Thyroid gland (tissue), 4 donors: ENCODE measurements at places on chromosomes 5 and 9. TPM values are rescaled to one million over a fixed set of nuclear protein-coding genes. Genes with fewer than 3 reads are reported as not detected.
A peak's percentile ranks its signal among the peaks of the same experiment; 100 is the strongest.

The PRR16 gene
- total RNA-seq = 8.6 TPM

The TNFSF15 gene
- 2.3 TPM for total RNA-seq

The CCL27 gene
- not detected for total RNA-seq

The PGM5 gene
- total RNA-seq = 23.2 TPM

The INSL4 gene
- not detected for total RNA-seq

The CNTNAP3 gene
- total RNA-seq = 11.5 TPM

The NXNL2 gene
- total RNA-seq = not detected

The ZNF367 gene
- 1.7 TPM for total RNA-seq

The FREM1 gene
- 3.4 TPM for total RNA-seq

The SARDH gene
- 6.2 TPM for total RNA-seq

The CBY3 gene
- total RNA-seq = 0.67 TPM

DNA sequence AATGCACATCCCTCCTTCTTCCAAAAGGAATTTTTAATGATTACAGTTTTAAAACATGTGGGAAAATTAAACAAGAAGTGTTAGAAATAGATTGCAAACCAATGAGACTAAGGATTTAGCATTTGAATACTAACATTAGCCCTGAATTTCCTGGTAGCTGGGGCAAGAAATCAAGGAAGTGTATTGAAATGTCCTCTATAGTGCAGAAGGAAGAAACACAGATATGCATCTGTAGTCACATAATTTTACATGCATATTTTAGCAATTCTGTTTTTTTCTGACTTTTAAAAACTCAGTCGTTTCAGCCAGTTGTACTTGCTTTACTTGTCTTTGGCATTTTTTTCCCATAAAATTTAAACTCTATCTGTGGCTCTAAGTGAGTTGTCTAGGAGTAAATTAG lies 45.8 kb downstream of the FRMPD1 start:
- DNase-seq = no peak
- no peak overlapping the region for H3K27ac ChIP-seq
- H3K27me3 ChIP-seq = no peaks in the 10 kb centered on the region
- no peaks in the 10 kb centered on the region for H3K4me1 ChIP-seq
- no peaks in the 10 kb centered on the region for H3K36me3 ChIP-seq

GRCh38 chr9:104868687-104869404 lies 59.1 kb downstream of the ABCA1 start:
- DNase-seq = peak; percentile 86
- peak overlapping the region; percentile 81 for H3K27ac ChIP-seq
- H3K36me3 ChIP-seq = no peaks in the 10 kb centered on the region
- H3K4me1 ChIP-seq = peaks cover 31% of the 10 kb centered on the region
- no peak overlapping the region for H3K4me3 ChIP-seq
- H3K27me3 ChIP-seq = no peaks in the 10 kb centered on the region

DNA sequence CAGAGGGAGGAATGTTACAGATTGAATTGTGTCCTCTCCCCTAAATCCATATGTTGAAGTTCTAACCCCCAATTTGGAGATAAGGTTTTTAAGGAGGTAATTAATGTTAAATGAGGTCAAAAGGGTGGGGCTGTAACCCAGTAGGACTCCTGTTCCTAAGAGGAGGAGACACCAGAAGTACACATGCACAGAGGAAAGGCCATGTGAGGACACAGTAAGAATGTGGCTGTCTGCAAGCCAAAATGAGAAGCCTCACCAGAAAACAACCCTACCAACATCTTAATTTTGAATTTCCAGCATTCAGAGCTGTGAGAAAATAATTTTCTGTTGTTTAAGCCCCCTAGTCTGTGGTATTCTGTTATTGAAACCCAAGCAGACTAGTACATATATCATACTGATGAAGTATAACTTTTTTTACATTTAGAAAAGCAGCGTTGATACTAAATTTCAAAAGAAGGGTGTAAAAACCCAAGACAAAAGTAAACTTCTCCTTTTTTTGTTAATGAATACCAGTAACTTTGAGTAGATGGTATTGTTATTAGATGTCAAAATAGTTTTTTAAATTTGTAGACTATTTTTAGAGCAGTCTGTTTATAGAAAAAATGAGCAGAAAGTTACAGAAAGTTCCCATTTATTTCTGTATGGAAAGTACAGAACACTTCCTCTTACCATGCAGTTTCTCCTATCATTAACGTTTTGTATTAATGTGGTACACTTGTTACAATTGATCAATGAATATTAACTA lies 25.1 kb downstream of the RNF180 start:
- no peak overlapping the region for H3K4me3 ChIP-seq
- H3K27me3 ChIP-seq = no peaks in the 10 kb centered on the region
- no peaks in the 10 kb centered on the region for H3K36me3 ChIP-seq
- H3K4me1 ChIP-seq = peaks cover 17% of the 10 kb centered on the region
- no peak overlapping the region for H3K27ac ChIP-seq

- H3K36me3 ChIP-seq = no peaks in the 10 kb centered on the region
- H3K27me3 ChIP-seq = no peaks in the 10 kb centered on the region
- H3K4me1 ChIP-seq = peaks cover 13% of the 10 kb centered on the region
- no peak overlapping the region for H3K4me3 ChIP-seq
Observed at GRCh38 chr5:145976431-145977155, 40.2 kb downstream of the SH3RF2 start.

DNA sequence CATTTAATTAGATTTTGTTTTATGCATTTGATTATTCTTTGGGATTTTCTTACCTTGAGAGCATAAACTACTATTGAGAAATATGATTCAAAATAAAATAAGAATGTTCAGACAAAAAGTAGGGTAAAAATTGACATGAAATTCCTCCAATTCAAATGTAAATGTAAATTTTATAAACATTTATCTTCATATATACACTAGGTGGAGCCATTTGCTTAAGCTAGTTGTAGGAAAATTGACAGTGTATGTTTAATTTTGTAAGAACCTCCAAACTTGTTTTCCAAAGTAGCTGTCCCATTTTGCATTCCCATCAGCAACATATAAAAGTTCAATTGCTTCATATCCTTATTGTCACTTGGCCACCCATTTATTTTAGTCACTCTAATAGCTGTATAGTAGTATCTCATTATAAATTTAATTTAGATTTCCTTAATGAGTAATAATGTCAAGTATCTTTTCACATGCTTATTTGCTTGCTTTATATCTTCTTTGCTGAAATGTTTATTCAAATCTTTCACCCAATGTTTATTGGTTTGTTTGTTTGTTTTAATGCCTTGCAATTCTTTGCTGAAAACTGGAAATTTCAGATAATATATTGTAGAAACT lies 37.6 kb upstream of the SLCO6A1 start:
- no peaks in the 10 kb centered on the region for H3K4me1 ChIP-seq
- H3K27ac ChIP-seq = no peak overlapping the region
- no peaks in the 10 kb centered on the region for H3K27me3 ChIP-seq
- no peak overlapping the region for H3K4me3 ChIP-seq
- no peaks in the 10 kb centered on the region for H3K36me3 ChIP-seq

- H3K4me3 ChIP-seq = no peak overlapping the region
- no peaks in the 10 kb centered on the region for H3K36me3 ChIP-seq
- no peaks in the 10 kb centered on the region for H3K27me3 ChIP-seq
- no peak for DNase-seq
- H3K27ac ChIP-seq = no peak overlapping the region
Observed at GRCh38 chr5:159552751-159553150, 222.5 kb upstream of the IL12B start.

- no peak overlapping the region for H3K4me3 ChIP-seq
- no peaks in the 10 kb centered on the region for H3K27me3 ChIP-seq
- DNase-seq = no peak
- H3K4me1 ChIP-seq = peaks cover 26% of the 10 kb centered on the region
Observed at GRCh38 chr9:133787754-133788025, 49.5 kb upstream of the SARDH start.

DNA sequence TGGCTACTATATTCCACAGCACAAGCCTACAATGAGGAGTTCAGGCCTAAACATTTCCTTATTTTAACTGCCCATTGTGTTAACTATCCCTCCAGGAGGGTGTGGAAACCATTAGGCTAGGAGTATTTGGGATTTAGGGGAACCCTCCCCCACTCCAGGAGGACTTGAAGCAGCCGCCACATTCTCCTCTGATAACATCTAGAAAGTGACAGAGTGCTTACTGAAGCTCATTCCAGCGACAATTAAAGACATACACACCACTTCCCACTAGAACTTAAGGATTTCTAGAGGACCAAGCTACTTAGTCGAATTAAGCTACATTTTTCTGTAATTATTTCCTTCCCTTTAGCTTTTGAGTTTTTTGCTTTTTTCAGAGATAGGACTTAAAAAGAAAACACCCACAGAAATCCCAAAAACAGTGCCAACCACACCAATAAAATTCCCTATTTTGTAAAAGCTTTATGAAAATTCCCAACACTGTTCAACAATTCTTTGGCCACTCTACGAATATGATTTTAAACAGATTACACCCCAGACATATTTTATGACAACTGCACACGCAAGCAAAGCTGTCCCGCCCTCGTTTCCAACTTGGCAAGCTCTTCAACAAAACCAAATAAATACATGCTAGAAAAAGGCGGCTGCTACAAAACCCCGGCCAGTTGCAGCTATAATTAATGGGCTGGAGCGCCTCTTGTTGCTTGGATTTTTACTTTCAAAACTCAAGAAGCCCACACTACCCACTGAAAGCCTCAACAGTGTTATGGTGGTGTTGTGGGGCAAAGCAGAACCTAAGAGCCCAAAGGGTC lies 4.5 kb downstream of the ROR2 start:
- no peaks in the 10 kb centered on the region for H3K27me3 ChIP-seq
- peak; percentile 76 for DNase-seq
- no peak overlapping the region for H3K27ac ChIP-seq
- no peak overlapping the region for H3K4me3 ChIP-seq
- no peaks in the 10 kb centered on the region for H3K36me3 ChIP-seq
- peaks cover 19% of the 10 kb centered on the region for H3K4me1 ChIP-seq

GRCh38 chr9:109831998-109832658 lies 52.1 kb downstream of the PALM2AKAP2 start:
- no peak overlapping the region for H3K27ac ChIP-seq
- H3K4me3 ChIP-seq = no peak overlapping the region
- H3K27me3 ChIP-seq = no peaks in the 10 kb centered on the region
- H3K4me1 ChIP-seq = peaks cover 3% of the 10 kb centered on the region
- no peak for DNase-seq
- H3K36me3 ChIP-seq = no peaks in the 10 kb centered on the region

- no peak overlapping the region for H3K4me3 ChIP-seq
- no peak for DNase-seq
- H3K27ac ChIP-seq = no peak overlapping the region
- no peaks in the 10 kb centered on the region for H3K27me3 ChIP-seq
Observed at GRCh38 chr9:3180696-3181048, 336.8 kb upstream of the PUM3 start.

- H3K4me3 ChIP-seq = no peak overlapping the region
- H3K27ac ChIP-seq = no peak overlapping the region
- no peaks in the 10 kb centered on the region for H3K36me3 ChIP-seq
Observed at GRCh38 chr5:128380337-128380736, 157.7 kb downstream of the FBN2 start.

DNA sequence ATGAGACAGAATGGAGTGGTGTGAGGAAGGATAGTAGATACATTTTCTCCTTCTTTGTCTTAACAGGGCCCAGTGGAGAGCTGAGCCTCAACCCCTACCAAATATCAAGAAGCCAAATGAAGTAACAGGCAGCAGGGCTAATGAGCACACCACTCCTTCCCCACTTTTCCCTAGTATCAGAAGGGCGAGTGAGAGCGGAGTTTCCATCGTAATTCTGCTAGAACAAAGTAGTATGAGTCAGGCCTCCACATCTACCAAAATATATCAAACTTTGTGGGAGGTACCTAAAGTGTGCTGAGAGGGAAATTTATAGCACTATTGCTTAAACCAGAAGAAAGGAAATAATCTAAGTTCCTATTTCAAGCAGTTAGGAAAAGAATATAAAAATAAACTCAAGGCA lies 769.0 kb upstream of the RGMB start:
- no peaks in the 10 kb centered on the region for H3K36me3 ChIP-seq
- no peak overlapping the region for H3K27ac ChIP-seq
- H3K4me1 ChIP-seq = no peaks in the 10 kb centered on the region
- DNase-seq = no peak
- no peaks in the 10 kb centered on the region for H3K27me3 ChIP-seq

- H3K27ac ChIP-seq = peak overlapping the region; percentile 31
- H3K4me3 ChIP-seq = no peak overlapping the region
- no peaks in the 10 kb centered on the region for H3K36me3 ChIP-seq
- H3K4me1 ChIP-seq = peaks cover 12% of the 10 kb centered on the region
- H3K27me3 ChIP-seq = no peaks in the 10 kb centered on the region
- no peak for DNase-seq
Observed at GRCh38 chr9:18786911-18787650, 245.9 kb downstream of the SAXO1 start.

DNA sequence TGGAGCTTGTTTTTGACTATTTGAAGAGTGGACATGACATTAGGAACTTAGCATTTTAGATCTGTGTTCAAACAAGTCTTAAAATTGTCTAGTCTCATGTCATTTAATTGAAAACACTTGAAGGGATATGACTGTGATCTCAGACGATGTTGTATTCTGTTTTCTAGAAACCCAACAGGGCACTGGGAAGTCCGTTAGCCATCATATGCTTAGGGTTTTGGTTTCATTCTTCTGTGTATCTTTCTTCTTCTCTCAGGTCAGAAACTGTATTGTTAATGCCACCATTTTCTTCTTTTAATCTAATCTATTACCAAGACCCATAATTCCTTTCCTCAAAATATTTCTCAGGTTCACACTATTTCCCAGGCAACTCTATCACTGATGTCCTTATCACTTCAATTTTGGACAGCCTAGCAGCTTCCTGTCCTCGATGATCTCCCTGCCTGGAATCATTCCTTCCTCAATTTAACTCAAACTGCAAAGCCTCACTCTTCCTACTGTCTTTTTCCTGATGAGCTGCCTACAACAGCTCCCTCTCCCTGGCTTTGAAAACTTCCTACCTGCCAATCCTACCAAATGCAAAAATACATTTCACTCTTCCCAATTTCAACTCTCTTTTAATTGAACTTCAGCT lies 77.7 kb downstream of the MEF2C start:
- H3K27me3 ChIP-seq = no peaks in the 10 kb centered on the region
- no peak overlapping the region for H3K27ac ChIP-seq
- H3K36me3 ChIP-seq = peaks cover 5% of the 10 kb centered on the region
- no peak for DNase-seq
- no peak overlapping the region for H3K4me3 ChIP-seq

DNA sequence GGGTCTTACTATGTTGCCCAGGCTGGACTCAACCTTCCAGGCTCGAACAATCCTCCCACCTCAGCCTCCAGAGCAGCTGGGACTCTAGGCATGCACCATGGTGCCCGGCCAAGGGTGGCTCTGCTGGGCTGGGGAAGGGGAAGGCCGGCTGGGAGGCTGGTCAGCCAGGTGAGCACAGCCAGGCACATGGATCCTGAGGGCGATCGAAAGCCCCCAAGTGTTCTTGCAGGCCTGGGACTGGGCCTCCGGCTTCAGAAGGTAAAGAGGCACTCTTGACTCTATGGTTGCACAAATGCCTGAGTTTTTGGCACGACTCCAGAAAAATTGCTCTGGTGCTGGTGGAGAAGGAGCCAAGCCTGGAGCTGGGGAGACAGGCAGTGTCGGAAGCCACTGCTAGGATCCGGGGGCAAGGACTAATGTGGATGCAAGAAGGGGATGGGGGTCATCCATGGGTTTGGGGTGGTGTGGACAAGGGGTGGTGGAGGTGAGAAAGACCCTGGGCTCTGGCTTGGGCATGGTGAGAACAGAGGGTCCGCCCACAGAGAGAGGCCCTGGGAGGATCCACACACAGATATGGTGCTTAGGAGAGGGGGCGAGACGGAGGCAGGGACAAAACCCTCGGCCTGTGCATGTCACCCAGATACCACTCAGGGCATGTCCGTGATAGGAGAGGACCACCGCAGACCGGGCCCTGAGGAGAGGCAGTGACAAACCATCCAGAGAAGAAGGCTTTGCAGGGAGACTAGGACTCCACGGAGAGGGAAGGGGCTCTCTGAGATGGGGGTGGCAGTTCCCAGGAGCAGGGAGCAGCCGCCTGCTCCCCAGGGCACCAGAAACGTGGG lies 51.1 kb upstream of the COL5A1 start:
- peak; percentile 35 for DNase-seq
- no peaks in the 10 kb centered on the region for H3K4me1 ChIP-seq
- H3K4me3 ChIP-seq = no peak overlapping the region
- H3K27me3 ChIP-seq = no peaks in the 10 kb centered on the region
